Activated CD4-positive, alpha-beta T cell treated with anti-CD3 and anti-CD28 coated beads, Interleukin-2, amount 50 U/mL, for 48 hours (primary cell): ENCODE measurements at places on chromosomes 5 and 9.

- DNase-seq = no peak
Measured at GRCh38 chr5:175557778-175558177, 79.4 kb downstream of the SFXN1 start.

- no peak for DNase-seq
Measured at GRCh38 chr5:139386050-139386438, 2.9 kb upstream of the SLC23A1 start.

DNA sequence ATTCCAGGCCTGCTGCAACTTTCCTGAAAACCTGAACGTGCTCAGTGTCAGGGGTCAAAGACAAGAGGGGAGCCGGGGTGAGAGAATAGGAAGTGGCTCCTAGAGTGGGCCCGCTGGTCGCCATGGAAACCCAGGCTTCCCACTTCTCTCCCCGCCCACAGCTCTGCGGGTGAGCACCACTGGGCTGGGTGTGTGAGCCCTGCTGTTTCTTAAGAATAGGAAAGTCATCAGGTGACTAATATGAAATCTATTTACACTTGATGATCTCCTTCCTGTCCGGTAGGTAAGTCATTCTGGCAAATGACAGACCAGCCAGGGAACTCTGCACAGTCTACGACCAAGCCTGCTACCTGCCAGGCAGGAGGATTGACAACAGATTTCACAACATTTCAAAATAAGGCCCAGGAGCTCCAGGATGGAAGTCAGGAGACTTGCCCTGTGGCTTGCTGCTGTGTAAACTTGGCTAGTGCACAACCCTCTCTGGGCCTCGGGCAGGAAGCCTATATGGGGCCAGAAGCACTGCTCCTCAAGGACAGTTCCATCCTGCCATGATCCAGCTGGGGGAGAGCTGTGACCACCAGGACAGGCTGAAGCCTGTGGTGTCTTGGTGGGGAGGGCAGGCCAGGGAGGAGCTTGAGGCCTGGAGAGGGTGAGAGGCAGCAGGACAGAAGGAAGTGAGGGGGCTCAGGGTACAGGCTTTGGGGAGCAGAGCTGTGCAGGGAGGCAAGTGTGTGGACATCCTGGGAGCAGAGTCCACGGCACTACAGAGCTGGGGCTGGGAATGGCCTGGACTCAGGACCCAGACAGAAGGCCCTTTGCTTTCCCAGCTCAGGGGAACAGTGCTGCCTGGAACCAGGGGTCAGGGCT is 60.6 kb downstream of the SHB start:
- peak; percentile 72 for DNase-seq

DNA sequence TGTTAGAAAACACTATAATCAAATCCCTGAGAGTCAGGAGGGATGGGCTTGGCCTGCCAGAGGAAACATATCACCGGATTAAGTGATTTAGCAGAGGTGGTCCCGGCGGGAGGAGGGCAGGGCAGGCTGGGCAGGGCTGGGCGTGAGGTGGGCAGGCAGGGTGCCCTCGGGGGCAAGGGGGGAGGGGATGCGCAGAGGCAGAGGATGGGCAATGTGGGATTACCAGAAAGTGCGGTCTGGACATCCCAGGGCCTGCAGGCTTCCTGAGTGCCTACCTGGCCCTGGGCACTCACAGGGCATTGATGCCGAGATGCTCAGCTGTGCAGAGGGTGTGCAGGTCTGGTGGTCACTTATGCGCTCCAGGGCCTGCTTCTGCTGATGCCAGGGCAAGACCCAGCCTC is 115.2 kb downstream of the ADAMTS2 start:
- no peak for DNase-seq

DNA sequence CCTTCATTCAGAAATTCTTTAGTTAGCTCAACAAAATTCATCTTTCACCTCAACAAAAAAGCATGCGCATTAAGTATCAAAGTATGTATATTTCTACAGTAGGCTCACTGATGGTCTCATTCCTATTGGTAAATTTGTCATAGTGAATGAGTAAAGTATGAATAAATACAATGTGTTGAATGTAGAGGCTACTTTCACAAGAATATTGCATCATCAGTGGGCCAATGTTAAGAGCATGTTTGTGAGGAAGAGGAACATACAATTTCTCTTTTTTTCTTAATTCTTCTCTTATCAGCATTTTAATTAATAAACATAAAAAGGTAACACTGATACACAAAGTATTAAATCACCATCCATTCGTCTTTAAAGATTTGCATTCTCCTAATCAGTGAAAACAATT is 505.1 kb downstream of the CETN3 start:
- no peak for DNase-seq

- no peak for DNase-seq
Measured at GRCh38 chr5:159049844-159050315, 49.8 kb downstream of the EBF1 start.

- DNase-seq = no peak
Measured at GRCh38 chr5:148853868-148854267, 27.5 kb downstream of the ADRB2 start.

DNA sequence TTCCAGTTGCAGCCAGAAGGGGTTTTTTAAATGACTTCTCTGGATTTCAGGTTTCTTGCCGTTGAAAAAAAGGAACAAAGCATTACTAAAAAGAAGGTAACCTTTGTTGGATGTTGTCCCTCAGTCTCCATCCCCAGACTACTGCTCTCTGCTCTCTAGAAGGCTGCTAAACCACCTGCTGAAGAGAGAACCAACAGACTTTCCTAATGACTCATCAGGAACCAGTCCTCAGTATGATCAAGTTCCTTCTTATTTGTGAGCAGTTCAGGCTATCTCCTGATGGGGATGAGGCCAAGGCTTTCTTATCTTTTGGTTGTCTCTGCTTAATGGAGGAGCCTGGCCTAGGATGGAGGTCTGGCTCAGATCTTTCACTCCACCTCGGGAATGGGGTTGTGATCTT is 4.1 kb downstream of the KIF4B start:
- DNase-seq = no peak

GRCh38 chr5:16384222-16384621 is 81.4 kb downstream of the ZNF622 start:
- no peak for DNase-seq

DNA sequence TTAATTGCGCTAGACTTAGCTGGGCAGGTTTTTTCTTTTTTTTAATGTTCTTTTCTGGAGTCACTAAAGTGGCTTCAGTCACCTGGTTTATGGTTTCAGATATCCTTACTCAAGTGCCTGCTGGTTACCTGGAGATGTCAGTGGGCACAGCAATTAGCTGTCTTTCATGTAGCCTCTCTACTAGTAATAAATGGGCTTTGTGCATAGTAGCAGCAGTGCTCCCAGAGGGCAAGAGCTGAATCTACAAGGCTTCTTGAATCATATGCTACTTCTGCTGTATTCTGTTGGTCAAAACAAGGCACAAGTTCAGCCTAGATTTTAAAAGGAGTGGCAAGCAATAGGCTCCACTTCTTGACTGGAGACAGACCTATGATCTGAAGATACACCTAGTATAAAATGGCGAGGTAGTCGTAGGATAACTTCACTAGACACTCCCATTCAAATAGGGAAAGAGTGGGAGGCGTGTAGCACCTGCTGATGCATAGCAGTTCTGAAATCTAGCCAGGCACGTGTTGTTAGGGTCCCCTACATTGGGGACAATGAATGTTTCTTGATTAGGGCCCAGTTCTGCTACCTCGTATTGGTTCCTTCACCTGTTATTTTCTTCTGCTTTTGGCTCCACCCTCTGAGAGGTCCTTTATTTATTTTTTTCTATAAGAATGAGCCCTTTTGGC is 7.0 kb downstream of the SCAMP1 start:
- DNase-seq = no peak

GRCh38 chr9:127058645-127059021 is 63.8 kb downstream of the ANGPTL2 start:
- no peak for DNase-seq

- DNase-seq = no peak
Measured at GRCh38 chr5:38071831-38072694, 186.3 kb upstream of the EGFLAM start.

- DNase-seq = no peak
Measured at GRCh38 chr9:12860998-12861397, 86.2 kb downstream of the LURAP1L start.

DNA sequence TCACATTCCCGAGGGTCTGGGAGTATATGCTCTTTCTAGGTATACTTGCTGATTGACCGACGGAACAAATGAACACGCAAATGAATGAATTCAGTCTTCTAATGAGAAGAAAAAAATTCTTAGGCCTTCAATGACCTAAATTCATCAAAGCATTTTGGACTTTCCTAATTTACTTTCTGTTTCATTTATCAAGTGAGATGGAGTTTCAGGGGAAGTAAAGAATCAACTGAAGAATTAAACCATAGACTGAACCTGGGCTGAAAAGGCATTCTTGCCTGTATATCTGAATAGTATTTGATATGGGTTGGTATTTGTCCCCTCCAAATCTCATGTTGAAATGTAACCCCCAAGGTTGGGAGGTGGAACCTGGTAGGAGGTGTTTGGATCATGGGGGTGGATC is 64.1 kb downstream of the ZFAND5 start:
- no peak for DNase-seq

- DNase-seq = no peak
Measured at GRCh38 chr5:144697847-144698262, 527.2 kb downstream of the KCTD16 start.

DNA sequence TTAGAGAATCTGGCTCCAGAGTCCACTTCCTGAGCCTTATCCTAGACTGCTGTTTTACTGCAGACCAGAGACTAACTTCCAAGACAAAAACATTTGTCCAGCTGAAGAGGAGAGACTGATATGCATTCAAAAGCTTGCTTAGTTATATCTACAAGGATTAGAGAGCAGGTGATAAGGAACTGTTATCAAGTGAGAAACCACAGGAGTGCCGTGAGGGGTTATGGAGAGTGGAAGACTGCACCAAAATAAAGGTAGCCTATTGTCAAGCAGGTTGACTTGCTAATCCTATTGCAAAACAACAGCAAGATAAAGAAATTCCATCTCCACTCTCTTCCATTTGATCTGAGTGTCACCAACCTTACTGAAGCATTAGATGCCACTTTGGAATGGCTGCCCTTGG is 139.1 kb downstream of the SCAMP1 start:
- no peak for DNase-seq

GRCh38 chr5:179192891-179193470 is 132.8 kb downstream of the ZNF354C start:
- DNase-seq = no peak

DNA sequence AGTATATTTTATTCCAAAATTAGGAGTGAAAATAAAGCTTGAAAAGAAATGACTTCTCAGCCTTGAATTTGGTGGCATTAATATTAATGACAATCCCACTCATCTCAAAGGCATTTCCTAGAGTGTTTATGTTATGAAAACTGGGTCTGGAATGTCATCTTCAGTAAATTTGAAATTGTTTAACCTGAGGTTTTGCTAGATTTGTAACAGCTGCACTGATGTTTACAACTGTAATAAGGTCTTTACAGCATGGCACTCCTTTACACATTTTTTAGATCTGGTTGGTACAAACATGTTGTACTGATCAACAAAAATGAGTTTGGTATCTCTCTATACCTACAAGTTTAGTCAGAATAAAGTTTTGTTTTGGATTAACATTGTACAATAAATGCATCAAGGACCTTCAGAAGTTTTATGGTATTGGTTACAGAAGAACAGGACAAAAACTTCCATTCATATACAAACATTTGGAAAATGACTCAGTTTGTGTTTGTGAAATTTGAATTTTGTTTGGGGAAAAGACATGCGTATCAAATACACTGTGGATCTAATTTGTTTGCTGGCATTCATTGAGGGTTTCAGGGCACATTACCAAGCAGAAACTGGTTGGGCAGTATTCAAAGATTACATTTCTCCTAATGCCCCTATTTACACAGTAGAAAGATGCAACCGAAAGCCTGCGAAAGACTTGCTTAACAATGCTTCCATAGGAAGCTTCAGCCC is 11.6 kb downstream of the FANCC start:
- no peak for DNase-seq

DNA sequence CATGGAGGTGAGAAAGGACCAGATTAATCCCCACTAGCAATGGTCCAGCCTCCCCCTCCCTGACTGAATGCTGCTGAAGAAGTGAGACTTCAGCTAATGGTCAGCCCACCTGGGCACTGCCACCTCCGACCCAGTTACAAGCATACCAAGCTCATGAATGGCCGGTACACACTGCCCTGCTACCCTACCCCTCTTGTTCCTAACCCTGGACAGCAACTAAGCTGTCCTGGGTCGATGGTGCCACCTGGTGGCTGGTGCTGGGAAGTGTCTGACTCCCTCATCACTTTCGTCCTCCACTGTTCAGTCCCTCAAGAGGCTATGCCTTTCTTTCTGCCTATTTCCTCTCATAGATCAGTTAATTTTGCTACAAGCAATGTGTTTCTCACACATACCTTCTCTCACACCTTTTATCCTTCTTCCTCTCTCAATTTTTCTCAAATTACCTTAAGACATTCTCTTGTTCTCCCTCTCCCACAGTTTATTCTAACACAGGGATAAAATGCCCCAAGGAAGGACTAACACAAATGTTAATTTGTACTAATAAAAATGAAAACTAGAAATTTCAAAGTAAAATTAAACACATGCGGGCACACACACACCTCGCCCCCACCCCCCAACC is 42.4 kb downstream of the PAX5 start:
- DNase-seq = peak; percentile 66

DNA sequence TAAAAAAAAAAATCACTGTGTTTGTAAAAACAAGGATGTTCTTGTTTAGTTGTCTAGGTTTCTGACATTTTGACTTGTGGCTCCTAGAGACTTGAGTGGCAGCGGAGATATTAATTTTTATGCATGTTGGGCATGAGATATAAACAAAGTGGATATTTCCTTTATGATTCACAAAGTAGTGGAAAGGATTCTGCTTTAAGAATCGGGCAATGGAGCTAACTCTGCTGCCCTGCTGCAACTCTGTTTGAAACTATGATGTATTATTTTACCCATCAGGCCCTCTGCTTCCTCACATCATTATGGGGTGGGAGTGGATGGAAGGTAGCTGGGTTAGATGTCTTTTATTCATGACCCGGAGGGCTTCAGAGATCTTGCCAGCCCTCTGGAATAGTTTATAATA is 94.1 kb upstream of the CD180 start:
- DNase-seq = no peak

DNA sequence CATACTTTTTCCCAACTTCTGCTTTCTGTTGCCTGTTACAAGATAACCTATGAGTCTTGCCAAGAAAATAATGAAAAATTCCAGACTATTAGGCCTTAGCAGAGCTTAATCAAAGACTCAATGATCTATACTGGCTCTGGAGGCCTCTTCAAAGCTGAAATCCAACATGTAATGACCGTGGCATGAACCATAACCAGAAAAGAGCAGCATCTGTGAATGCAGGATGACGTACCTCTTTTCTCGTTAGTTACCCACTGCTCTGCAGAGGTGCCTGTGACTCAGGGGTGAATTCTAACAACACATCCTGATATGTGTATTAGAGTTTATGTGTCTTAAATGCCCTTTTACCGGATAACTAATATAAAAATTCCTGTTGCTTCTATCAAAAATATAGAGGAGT is 645.4 kb downstream of the PRELID2 start:
- DNase-seq = no peak

GRCh38 chr5:160268121-160268520 is 38.8 kb downstream of the FABP6 start:
- no peak for DNase-seq
